MM.1S (cell line): ENCODE measurements at places on chromosomes 16 and 17.

GRCh38 chr17:42126836-42127235, 4.2 kb downstream of the HSPB9 start:
- DNase-seq, result no peak

GRCh38 chr17:77098884-77099545, 41.8 kb upstream of the SEC14L1 start:
- no peak for DNase-seq

DNA sequence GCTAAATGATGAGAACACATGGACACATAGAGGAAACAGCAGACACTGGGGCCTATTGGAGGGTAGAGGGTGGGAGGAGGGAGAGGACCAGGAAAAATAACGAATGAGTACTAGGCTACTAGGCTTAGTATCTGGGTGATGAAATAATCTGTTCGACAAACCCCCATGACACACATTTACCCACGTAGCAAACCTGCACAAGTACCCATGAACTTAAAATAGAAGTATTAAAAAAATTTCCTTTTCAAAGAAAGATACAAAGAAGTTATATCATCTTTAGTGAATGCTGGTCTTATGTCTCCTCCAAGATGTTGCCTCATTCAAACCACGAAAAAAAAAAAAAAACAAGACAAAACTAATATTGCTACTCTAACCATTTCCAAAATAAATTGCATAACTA, 31.7 kb downstream of the MBTD1 start:
- no peak for DNase-seq

DNA sequence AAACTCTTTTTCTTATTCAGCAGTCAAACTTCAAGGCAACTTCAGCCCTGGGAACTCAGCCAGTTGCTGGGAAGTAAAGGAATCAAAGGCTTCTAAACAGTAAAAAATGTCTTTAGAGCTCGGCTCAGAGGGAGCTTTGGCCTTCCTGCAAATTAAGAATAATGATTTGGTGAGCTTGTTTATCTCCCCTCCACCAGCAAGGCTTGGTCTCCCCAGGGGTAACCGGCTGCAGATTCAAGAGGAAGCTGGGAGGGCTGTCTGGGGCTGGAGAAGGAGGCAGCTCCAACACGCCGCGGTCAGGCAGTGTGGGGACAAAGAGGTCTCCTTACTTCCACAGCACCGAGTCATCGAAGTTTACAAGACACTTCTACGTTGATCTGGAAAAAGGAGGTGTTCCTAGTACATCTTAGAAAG, 17.7 kb upstream of the DOC2B start:
- no peak for DNase-seq

GRCh38 chr17:54900457-54901229, at the start of gene TOM1L1:
Gene TOM1L1 (plus strand): TSS chr17:54900852. CDS start chr17:54900866, 14 bp downstream.
- DNase-seq, result peak; percentile 76

GRCh38 chr16:30368122-30368791, 2.0 kb downstream of the TBC1D10B start:
- no peak for DNase-seq

DNA sequence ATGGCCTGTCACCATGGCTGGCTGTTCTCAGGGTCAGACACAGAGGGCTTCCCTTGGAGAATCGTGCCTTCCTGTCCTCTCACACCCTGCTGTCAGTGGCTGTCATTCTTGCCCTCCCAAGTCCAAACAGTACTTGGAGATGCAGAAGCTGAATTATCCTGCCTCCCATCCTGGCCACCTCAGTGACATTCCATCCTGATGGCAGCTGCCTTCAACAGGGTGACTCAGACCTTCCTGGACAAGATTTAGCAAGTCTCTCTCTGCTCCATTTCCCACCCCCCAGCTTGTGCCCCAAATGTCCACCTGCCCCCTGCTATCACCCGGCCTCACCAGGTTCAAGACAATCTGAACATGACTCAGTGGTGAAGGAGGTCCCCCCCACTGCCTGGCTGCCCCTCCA, 4.8 kb upstream of the KRT36 start:
- DNase-seq, result no peak
